EL (cell line): ENCODE measurements at places on chromosomes 12 and 14.

- no peak for DNase-seq
Observed at GRCh38 chr12:507391-507796, 47.7 kb downstream of the B4GALNT3 start.

DNA sequence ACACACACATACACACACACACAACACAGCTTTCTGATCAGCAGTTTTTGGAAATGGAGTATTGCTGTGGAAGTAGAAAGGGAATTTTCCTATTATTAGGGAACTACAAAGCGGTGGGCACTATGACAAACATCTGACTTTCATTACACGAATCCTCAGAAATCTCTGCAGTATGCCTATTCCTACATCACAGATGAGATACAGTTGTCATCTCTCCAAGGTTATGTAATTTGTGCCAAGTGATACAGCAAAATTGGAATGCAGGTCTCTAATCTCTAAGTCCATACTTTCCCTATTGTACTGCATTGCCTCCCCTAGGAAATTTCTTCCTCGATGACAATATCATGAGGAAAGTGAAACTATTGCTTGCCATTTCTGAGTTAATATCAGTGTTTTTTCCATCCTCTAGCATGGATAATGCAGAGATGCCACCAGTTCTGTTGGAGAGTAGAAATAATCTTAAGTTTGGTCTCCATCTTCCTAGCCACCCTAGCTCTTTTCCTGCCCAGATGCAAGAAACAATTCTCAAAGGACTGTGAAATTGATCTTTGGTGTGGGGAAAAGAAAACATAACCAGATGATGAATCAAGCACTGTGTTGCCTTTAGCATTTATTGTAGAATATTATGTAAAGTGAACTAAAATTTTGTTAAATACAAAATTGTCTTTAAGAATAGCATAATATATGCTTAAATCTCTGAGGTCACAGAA is 94.7 kb downstream of the ERGIC2 start:
- peak; percentile 61 for DNase-seq

DNA sequence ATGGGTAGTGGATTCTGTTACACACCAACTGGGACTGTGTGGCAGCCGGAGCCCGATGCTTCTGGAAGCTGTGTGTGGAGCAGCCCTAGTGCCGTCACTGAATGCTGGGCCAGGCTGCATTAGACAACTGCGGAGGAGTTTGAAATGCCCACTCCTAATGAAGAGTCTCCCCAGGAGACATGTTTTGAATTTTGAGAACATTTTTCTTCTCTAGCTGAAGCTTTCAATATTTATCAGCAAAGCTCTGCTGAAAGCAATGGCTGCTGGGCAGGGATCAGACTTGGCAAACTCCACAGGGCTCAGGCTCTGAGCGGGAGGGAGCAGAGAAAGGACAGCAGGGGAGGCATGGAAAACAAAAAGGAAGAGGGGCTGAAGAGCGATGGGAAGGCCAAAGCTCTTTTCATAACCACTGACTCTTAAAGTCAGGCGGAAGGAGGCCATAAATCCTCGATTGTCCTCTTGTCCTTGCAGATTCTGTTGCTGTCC is 189.1 kb downstream of the MON2 start:
- no peak for DNase-seq

DNA sequence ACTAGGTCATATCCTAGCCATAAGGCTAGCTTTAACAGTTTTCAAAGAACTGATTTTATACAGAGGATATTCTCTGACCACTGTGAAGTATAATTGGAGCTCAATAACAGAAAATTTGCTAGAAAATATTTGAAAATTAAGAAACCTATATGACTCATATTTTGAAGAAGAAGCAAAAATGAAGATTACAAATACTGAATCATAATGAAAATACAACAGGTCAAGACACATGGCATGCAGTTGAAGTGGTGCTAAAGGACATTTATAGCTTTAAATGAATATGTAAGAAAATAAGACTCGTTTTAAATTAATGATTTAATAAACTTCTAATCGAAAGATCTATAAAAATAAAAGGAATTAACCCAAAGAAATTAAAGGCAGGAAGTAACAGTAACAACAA is 1234.6 kb downstream of the SLC16A7 start:
- DNase-seq, result no peak

DNA sequence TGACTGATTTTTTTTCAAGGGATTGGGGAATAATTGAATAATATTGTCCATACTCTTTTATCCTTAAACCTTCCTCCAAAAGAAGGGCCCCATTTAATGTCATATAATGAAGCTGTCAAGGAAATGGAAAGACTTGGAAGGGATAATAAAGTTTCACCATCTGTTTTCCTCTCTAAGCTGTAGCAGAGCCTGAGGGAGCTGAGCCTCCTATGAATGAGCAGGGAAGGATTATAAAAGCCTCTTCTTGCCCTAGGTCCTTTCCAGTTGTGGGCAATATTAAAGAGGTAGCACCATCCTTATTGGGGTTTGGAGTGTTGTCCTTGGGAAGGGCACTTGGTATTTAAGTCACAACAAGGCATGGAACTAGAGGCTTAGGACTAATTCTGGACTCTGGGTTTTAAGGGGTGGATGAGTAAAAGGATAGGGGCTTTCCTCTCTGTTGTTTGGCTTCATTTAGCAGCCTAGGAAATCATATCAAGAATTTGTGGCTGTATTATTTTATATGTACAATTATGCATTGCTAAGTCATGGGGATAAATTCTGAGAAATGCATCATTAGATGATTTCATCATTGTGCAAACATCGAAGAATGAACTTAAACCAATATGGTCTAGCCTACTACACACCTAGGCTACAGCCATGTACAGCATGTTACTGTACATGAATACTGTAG is 408.5 kb upstream of the DCN start:
- no peak for DNase-seq

DNA sequence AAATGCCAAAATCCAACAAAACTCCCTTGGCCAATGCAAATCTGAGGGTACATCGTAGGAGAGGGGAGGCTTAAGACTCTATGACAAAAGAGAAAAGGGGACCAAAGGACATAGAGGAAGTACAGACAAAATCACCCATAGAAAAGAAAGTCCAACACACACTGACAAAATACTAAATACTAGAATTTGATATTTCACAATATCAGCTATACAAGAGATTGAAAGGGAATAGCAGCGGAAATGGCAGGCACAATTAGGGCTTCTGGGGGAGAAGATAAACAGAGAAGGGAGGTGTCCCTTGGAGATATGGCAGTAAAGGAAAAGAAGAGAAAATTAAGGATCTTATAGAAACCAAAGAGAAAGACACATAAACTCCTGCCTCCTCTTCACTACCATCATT is 29.0 kb downstream of the ATP2B1 start:
- DNase-seq, result no peak

GRCh38 chr12:123602651-123603195 is 824 bp downstream of the DDX55 start:
- DNase-seq, result peak; percentile 27

DNA sequence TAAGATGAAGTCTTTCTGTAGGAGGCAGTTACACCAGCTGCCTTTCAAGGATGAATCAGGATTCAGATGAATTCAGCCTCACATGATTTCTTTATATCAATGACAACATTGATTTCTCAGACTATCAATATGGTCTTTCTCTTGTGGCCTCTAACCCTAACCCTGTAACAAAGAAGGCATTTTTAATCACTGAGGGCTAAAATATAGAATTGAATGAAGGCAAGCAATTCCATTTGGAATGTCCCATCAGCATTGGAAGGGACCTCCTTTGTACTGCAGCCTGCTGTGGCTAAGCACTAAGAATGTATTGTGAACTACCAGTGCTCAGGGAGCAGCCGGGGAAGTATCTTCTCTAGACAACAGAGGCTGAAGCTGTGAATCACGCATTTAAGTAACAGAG is 90.6 kb upstream of the FRMD6 start:
- no peak for DNase-seq

DNA sequence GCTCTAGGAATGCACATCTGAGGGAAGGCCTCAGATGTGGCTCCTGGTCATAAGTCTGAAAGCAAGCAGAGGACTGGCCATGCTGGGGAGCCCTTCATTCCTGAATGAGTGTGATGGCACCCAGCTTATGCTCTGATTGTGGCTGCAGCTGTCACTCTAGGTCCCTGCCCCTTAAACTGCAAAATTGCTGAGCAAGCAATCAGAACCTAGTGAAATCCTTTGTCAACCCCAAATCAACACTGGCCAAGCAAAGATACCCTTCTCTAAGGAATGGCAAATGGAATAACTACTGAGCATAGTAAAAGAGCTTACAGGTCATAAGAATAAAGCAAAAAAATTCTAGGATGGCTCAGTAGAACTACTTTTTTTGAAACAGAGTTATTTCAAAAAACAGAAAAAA is 4.3 kb upstream of the PLEKHG7 start:
- DNase-seq, result no peak

- DNase-seq, result no peak
Observed at GRCh38 chr14:78785265-78785664, 615.1 kb downstream of the NRXN3 start.

DNA sequence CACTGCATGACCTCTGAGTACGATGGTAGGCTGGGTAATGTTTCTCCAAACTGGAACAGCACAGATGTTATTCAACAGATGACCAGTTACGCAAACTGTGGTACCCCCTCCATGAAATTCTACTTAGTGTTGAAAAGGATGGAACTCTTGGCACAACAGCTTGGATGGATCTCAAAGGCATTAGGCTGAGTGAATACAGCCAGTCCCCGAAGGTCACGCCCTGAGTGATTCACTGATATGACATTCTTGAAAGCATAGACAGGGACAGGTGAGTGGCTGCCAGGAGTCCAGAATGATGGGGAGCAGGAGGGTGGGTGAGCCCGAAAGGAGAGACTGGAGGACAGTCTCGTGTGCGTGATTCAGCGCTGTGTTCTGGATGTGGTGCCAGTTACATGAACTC is 187.5 kb upstream of the TMEM132C start:
- no peak for DNase-seq

DNA sequence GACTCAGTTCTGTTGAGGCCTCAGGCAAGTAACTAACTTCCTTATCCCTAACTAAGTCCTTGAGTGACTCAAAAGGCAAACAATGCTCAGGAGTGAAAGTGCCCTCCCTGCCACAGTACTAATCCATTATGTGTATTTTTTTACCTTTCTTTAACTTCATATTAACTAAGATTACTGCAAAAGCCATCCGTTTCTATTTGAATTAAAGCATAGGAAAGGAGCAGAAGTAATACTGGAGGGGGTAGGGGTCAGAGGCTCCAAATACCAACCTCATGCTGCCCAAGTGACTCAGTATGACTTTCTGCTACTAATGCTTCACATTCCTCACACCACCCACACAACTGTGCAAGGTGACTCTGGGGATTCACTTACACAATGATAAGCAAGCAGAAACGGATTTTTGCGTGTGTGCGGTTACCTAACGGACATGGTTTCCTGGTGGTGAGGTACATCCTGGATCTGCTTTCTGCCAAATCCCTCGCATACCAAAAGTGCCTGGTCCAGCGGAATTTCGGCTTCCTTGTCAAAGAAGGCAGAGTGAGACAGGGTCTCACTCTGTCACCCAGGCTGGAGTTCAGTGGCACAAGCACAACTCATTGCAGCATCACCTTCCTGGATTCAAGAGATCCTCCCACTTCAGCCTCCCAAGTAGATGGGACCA is 25.1 kb downstream of the MOK start:
- peak; percentile 99 for DNase-seq

- DNase-seq, result no peak
Observed at GRCh38 chr12:69423037-69423905, 46.9 kb upstream of the FRS2 start.

DNA sequence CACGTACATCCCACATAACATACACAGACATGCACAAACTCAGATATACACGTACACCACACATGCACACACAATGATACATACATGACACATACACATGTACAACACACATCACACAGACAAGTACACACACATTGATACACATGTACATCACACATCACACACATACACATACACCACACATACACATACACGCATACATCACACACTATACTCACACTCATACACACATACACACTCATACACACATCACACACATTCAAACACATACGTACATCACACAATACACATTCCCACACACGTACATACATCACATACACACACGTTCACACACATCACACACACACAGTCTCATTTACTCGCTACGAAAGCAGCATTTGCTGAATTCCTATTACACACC is 4.5 kb downstream of the ZNF605 start:
- no peak for DNase-seq

- DNase-seq, result no peak
Observed at GRCh38 chr14:23345987-23346692, 6.5 kb downstream of the SLC22A17 start.

- no peak for DNase-seq
Observed at GRCh38 chr12:131387281-131388163, 323.4 kb upstream of the SFSWAP start.

DNA sequence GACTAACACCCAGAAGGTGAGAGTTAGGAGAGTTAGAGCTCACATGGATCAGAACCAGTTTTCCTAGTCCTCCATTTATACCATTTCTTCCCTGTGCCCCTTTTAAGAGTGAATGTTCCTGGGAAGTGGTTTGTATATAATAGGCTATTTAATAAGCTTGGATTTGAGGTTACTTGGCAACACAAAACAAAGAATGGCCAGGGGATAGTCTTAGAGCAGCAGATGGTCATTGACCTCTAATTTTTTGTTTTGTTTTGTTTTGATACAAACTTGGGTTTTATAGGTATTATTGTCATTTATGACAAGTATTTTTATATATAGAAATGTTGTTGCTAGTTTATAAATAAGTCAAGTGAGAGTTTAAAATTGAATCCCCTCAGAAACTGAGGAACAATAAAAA is 35.8 kb downstream of the VEZT start:
- no peak for DNase-seq

DNA sequence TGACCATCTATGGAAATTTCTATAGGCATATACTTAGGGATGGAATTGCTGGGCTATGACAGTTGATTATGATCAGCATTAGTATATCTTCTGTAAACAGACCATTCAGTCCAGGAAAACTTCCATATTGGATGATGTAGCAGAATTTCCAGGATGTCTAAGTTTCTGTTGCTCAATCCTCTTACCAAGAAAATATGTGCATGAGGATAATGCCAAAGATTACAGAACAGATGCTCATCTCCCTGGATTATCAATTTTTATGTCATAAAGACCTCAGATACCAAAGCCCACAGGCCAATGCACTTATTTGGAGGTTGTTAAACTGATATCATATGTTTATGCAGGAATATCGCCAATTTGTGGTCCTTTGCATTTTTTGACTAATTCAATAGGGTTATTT is 354.4 kb upstream of the FLRT2 start:
- DNase-seq, result peak; percentile 5
